Panc1 (cell line): ENCODE measurements at places on chromosomes 2 and 18.

GRCh38 chr2:156110890-156111289 lies 221.6 kb downstream of the NR4A2 start:
- no peak for DNase-seq

GRCh38 chr2:45770811-45771210 lies 119.3 kb downstream of the PRKCE start:
- DNase-seq = no peak

GRCh38 chr2:185757356-185757755 lies 18.8 kb downstream of the FSIP2 start:
- DNase-seq = no peak

DNA sequence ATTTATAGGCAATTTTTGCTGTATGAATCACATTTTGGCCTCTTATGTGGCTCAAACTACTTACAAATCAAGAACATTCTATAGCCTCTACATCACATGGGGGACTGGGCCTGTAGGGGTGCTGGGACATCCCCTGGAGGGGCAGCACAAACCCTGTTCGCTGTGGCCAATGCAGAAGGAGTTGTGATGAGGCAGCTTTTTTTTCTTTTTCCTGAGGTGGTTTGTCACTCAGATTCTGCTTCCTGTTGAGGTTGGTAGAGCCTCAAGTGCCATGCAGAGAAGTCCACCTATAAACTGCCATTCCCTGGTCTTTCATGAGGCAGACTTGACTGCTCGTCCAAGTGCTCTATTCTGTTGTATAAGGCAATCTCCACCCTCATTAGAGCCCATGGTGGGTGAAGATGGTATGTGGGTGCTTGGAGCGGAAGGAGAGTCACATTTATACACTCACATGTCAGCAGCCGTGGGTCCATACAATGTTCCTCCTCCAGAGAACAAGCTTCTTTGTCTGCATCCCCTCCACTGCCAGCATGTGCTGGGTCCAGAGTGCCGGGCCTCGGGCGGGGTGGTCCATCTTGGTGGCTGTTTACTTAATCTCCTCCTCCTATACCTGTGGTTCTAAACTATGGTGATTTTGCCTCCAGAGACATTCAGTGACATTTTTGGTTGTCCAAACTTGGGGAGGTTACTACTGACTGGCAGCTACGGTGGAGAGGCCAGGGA lies 120.3 kb downstream of the ACOXL start:
- DNase-seq = no peak

DNA sequence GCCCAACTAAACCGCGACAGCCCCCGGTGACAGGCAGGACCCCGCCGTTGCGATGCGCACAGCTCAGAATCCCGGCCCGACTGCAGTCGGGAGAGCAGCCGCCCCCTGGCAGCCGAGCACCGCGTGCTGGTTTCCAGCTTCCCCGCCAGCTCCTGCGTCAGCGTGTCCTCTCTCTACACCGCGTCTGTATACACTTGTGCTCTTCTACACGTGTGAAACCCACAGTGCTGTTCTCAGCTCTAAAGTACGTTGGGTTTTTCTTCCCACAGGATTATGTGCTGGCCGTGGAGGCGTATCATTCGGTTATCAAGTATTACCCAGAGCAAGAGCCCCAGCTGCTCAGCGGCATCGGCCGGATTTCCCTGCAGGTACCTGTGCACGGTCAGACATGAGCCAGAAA lies 54.0 kb downstream of the ADI1 start:
- DNase-seq = no peak

- DNase-seq = no peak
Observed at GRCh38 chr2:171807831-171808393, 86.1 kb downstream of the SLC25A12 start.

DNA sequence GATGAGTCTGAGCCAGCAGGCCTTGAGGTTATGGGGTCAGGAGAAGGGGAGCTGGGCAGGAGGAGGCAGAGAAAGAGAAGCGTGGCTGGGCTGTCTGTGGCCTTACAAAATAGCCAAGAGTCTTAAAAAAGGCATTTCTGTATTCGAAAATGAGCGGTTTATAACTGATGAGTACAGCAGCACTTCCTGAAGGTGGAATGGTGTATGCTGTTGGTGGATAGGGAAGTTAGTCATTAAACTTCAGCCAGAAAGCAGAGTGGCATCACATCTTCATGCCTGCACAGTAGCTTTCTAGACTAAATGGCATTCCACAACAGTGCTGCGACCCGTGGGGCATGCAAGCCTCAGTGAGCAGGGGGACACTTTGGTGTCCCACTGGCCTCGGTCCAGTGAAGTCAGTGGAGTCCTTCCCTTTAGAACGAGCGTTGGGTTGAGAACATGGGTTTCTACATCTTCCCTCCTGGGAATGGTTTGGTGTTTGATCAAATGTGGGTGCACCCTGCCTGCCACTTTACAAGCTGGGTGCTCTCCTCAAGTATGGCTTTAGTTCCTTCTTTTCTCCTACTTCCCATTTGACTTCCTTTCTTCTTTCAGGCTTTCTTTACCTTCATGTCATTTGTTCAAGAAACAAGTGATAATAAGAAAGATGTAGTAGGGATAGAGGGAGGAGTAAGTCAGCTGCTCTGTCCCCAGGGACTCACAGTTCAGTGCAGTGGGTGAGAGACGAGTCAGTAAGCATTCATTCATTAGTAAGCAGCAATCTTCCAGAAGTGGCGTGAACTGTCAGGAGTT lies 96.3 kb downstream of the ARMC9 start:
- no peak for DNase-seq

GRCh38 chr2:182191061-182191460 lies 205.4 kb downstream of the PPP1R1C start:
- DNase-seq = no peak

GRCh38 chr2:228658998-228659397 lies 477.5 kb upstream of the SPHKAP start:
- no peak for DNase-seq

DNA sequence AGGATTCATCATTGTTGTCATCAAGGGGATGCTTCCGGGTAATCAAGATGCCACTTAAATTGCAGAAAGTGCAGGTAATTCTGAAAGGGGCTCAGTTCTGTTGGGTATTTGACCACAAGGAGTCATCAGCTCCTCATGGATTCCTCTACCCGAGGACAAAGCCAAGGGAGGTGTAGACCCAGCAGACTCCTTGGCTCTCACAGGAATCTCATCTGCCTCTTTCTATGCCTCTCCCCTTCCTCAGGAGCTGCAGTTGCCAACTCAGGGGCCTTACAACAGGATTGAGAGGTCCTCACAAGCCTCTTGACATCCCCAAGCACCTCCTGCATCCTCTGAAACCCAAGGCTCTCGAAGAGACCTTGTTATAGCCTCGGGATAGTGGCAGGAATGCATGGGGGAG lies 44.0 kb downstream of the ITGB6 start:
- DNase-seq = no peak

GRCh38 chr2:127081826-127082633 lies 24.9 kb downstream of the BIN1 start:
- no peak for DNase-seq

- no peak for DNase-seq
Observed at GRCh38 chr2:6297238-6297637, 568.5 kb downstream of the CMPK2 start.

DNA sequence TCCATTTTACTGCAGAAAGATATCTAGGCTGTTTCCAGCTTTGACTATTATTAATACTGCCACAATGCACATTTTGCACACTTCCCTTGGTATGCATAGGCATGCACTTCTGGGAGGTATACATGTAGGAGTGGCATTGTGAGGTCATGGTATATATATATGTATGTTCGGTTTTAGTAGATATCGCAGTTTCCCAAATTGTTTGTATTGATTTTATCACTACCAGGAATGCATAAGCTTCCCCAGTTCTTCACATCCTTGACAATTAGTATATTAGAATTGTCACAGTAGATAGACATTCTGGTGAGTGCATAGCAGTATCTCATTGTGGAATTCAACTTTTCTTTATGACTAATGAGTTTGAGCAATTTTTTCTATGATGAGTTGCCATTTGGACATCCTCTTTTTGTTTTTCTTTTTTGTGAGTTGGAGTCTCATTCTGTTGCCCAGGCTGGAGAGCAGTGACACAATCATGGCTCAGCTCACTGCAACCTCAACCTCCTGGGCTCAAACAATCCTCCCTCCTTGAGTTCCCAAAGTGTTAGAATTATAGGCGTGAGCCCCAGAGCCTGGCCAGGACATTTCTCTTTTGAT lies 4.2 kb upstream of the GRB14 start:
- no peak for DNase-seq

- no peak for DNase-seq
Observed at GRCh38 chr2:28653892-28654662, 97.6 kb upstream of the PPP1CB start.

- DNase-seq = no peak
Observed at GRCh38 chr2:203730883-203731282, 24.4 kb downstream of the CD28 start.

GRCh38 chr2:178450524-178450773 lies 526 bp downstream of the PRKRA start:
- no peak for DNase-seq

DNA sequence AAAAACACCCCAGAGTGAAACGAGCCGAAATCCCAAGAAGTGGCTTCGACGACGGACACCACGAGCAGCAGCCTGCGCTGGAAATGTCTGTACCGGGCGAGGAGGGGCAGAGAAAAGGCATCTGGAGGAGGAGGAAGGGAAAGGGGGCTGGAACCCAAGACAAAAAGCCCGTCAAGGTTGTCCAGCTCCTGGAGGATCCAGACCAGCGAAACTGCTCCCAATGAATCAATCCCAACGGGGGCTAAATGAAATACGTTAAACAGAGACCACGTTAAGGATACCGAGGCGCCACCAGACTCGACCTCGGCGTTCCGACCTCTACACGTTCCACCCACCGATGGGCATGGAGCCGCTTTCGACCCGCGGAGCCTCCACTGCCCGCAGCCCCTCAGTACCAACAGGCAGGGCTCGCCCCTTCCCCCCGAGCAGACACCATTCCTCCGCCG lies 400 bp downstream of the CCDC88A start:
- DNase-seq = no peak

GRCh38 chr2:190860985-190861680 lies 19.5 kb upstream of the GLS start:
- no peak for DNase-seq

DNA sequence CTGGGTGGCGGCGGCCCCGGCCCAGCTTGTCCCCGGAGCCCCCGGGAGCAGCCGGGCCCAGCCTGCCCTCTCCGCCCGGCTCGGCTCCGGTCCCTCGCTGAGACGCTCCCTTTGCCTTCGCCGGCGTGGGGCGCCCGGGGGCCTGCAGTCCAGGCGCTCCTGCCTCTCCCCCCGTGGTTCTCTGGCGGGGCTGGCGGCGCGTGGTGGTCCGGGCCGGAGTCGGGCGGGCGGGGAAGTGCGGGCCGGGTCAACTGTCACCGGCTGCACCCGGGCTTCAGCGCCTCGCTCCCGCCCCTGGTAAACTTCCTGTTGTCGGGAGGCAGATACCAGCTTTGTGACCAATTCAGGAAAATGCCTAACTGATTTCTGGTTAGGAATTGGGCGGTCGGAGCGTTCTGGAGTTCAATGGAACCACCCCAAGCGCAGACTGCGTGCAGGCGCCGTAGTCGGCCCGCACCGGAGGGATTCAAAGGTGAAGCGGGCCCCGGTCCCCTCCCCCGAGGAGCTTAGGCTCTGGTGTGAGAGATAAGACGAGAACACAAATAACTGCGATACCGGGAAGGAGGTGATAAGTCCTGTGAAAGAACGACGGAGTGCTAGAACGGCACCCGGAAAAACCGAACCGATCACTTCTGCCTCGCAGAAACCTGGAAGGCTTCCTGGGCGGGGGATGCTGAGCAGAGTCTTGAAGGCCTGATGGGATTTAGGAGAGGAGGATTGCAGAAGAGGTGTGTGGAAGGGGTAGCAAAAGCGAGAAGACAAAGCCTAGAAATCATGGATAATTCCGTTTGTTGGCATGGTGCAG lies 891 bp downstream of the CAB39 start:
- DNase-seq = no peak

GRCh38 chr2:156903335-156903734 lies 354.2 kb upstream of the GALNT5 start:
- no peak for DNase-seq

DNA sequence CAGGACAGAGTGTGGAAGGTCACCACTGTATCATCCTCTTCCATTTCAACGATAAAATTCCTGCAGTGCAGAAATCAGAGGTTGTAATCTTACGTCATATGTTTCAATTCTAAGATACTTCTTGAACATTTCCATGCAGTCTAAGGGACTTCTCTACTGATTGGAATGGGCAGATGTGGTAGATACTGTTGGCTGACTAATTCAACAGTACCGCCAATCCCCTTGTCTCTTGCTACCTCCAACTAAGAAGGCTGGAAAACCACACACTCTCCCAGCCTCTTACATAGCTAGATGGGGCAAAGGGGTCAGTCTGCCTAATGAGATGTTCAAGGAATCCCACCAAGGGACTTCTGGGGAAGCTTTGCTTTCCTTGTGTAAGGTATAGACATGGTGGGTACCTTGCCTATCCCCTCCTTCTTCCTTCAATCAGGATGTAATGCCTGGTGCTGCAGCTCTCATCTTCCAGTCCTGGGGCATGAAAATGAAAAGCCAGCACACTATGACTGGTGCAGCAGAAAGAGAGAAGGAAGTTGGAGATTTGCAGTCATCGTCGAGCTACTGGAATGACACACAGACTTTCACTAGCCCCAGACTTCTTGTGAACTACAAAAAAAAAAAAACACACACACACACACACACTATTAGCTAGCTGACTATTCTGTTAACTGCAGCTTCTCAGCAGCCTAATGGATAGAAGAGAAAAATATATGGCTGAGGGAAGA lies 84.1 kb downstream of the ALPK2 start:
- no peak for DNase-seq

DNA sequence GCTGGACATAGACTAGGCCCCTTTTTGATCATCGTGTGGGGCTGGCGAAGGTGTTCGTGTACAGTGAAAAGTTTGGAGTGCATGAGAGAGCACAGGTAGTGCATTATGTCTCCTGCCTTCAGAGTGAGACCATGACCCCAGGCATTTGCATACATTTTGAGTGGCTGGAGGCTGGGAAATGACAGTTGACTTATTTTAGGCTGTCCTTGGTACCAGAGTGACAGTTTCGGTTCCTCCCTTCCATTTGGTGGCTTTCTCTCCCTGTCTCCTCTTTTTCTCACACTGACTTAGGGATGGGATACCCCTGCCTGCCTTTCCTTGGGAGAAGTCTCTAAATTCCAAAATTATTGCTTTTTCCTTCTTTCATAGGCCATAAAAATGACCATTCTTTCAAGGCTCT lies 20.1 kb downstream of the SERPINB12 start:
- DNase-seq = no peak

- DNase-seq = no peak
Observed at GRCh38 chr2:109440499-109441156, 173.1 kb downstream of the SEPTIN10 start.

DNA sequence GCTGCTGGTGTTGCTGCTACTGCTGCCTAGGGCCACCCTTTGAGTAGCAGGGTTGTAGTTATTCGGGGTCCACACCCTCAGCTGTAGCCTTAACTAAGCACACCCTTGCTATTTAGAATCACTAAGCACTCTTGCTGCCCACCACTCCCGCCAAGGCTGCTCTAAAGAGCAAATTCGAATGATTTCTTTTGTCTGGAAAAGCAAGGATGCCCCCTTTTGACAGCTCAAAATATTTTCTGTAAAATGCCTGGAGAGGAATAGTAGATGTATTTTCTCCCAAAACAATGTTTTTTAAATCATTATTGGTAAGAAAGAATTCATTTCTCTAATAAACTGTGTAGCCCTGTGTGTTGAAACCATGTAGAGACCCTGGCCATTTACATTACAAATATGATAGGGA lies 80.8 kb upstream of the PAPOLG start:
- DNase-seq = no peak
